ENCODE measurements at places on chromosomes 4 and X. TPM values are rescaled to one million over a fixed set of nuclear protein-coding genes. Genes with fewer than 3 reads are reported as not detected.

DNA sequence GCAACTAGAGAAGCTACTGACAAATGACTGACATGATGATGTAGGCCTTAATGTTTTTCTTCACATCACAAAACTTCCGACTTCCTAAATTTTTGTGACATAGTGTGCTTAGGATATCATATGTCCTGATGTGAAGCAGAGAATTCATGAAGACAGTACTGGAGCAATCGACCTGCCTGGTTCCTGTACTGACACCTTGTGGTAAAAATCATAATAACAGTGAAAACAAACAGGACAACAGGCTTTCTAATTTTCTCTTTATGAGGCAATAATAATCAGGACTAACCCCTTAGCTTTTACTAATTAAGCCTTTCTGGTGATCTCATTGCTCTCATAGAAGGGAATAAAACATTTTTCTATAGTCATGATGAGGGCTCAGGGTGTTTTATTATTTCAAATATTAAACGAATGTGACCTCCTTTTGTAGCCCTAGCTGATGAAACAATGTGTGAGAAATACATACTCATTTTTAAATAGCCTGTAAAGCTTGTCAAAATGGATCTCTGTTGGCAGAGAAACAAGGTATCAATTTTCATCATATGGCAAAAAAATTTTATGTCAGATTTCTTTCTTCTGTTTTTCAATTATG lies 158.4 kb downstream of the TENT5D start:
- no peak overlapping the region for H3K4me3 ChIP-seq
- no peaks in the 10 kb centered on the region for H3K36me3 ChIP-seq
- H3K4me1 ChIP-seq = no peaks in the 10 kb centered on the region
- H3K27ac ChIP-seq = no peak overlapping the region

- H3K27ac ChIP-seq = no peak overlapping the region
- H3K4me3 ChIP-seq = no peak overlapping the region
- H3K27me3 ChIP-seq = no peaks in the 10 kb centered on the region
- DNase-seq = peak; percentile 30
- H3K36me3 ChIP-seq = no peaks in the 10 kb centered on the region
- H3K4me1 ChIP-seq = no peaks in the 10 kb centered on the region
Observed at GRCh38 chr4:134668237-134668636, 466.6 kb upstream of the PABPC4L start.

DNA sequence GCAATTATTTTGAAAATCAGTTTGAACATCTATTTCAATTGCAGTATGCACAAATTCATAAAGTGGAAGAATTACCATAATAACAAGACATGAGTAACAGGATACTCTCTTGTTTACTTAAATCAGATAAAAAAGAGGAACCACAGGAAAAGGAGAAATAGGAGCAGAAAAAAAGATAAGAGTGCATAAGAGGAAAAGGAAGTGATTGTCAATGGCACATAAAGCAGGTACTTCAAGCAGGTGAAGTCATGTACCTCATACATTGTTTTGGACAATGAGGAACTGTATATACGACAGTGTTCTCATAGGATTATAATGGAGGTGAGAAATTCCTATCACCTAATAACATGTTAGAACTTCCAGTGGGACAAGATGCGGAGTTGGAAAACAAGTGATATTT lies 334.5 kb upstream of the PCDH7 start:
- H3K27ac ChIP-seq = no peak overlapping the region
- no peak for DNase-seq
- H3K4me3 ChIP-seq = no peak overlapping the region
- no peaks in the 10 kb centered on the region for H3K4me1 ChIP-seq
- H3K27me3 ChIP-seq = no peaks in the 10 kb centered on the region

DNA sequence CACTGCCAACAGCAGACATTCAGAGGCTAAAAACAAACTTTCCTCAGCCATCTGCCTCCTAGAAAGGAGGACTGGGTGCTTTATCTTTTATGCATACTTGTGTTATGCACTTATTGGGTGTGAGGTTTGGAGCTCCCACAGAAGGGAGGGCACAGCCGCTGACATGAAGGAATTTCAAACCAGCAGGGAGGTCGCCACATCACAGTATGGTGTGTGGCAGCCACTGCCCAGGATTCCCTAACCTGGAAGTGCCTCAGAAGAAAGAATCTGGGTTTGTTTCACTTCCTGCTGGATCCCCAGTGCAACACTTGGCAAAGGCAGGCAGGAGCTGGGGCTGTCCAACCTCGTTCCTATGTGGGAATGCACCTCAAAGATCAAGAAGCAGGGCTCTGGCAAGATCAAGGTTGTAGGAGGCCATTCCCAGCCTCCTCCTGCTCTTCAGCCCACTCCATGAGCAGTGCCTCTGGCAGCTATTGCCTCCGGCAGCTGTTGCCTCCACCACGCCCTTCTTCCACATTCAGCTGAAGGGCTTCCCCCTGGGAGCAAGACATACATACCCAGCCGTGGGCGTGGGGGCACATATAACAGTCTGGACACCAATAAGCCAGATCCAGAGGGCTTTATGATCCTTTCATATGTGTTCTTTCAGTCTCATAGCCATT lies 109.0 kb upstream of the MAMLD1 start:
- H3K27ac ChIP-seq = no peak overlapping the region
- H3K4me1 ChIP-seq = no peaks in the 10 kb centered on the region
- no peaks in the 10 kb centered on the region for H3K27me3 ChIP-seq
- no peak overlapping the region for H3K4me3 ChIP-seq
- H3K36me3 ChIP-seq = no peaks in the 10 kb centered on the region

DNA sequence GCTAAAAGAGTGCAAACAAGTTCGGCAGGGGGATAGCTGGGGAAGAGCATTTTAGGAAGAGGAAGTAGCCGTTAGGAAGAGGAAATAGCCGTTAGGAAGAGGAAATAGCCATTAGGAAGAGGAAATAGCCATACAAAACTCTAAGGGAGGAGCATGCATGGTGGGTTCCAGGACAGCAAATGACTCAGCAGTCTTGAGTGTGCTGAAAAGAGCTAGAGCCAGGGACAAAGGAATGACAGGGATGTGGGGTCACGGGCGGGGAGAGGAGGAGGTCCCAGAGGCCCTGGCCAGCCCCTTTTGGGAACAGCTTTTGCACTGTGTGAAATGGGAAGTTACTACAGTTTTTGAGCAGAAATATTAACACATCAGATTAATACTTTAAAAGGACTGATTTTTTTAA lies 882.6 kb downstream of the TRIML1 start:
- H3K4me1 ChIP-seq = no peaks in the 10 kb centered on the region
- no peaks in the 10 kb centered on the region for H3K36me3 ChIP-seq
- no peak overlapping the region for H3K4me3 ChIP-seq
- H3K27ac ChIP-seq = no peak overlapping the region
- H3K27me3 ChIP-seq = no peaks in the 10 kb centered on the region
- DNase-seq = no peak

DNA sequence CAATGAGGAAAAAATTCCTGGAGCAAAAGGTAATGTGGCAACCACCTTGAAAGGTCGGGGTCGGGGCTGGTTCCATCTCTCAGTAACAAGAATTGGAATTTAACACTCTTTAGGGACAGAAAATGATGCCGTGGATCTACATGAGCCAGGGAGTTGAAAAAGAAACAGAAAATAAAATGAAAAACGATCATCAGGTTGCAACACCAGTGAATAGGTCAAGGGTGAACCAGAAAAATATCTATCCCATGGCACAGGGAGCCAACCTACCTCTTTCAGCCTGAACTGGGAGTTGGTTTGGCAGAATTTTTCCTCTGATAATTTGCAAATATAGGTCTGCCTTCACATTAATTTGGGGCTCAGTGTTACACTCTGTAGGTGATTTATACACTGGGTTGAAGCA lies 93.7 kb downstream of the C4orf33 start:
- H3K4me1 ChIP-seq = no peaks in the 10 kb centered on the region
- no peak for DNase-seq
- no peak overlapping the region for H3K4me3 ChIP-seq
- no peak overlapping the region for H3K27ac ChIP-seq
- H3K36me3 ChIP-seq = no peaks in the 10 kb centered on the region

The SSX4 gene
- total RNA-seq = not detected

DNA sequence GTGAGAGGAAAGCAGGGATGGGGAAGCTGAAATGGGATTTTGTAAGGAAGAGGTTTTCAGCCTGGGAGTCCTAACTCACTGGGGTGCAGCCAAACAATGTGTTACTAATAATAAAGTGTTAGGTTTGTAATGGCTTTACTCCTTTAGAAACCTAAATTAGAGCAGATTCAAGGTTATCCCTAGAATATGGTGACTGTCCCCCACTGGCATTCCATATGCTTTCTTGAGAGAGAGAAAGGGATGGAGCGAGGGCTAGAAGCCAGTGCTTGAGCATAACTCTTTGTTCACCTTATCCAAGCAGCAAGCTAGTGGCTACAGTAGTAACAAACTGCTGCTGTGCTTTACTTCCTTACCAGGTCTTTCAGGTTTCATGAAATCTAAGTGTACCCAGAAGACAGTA lies 249.1 kb upstream of the PGRMC2 start:
- no peaks in the 10 kb centered on the region for H3K36me3 ChIP-seq
- no peak overlapping the region for H3K27ac ChIP-seq
- H3K27me3 ChIP-seq = no peaks in the 10 kb centered on the region
- H3K4me1 ChIP-seq = no peaks in the 10 kb centered on the region
- no peak for DNase-seq
- H3K4me3 ChIP-seq = no peak overlapping the region

DNA sequence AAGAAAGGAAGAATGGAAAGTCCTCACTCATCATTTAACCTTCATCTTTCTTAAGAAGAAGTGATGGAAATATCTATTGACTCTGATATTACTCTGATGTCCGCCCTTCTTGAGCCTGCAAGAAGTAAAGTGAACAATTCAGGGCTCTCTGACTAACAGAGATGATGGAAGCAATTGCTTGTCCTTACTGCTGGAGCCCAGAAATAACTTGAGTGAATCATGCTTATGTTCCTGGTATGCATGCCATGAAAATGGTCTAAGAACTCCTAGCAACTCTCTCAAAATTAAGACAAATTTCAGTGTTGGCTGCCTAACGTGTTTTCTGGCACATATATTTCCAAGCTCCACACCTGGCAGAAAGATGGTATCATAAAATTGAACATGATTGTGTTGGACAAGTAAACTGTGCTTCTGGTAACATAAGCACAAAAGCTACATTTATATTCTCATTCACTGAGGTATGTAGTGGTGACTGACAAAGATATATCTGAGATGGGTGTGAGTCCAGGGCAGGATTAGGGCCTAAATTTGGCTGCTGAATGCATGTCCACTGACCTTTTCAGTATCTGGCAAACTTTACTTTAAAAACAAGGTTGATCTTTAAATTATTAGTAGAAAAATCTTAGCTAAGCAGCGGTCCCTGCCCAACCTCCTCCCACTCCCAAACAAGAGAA lies 109.2 kb upstream of the OTUD4 start:
- DNase-seq = no peak
- H3K27me3 ChIP-seq = no peaks in the 10 kb centered on the region
- H3K36me3 ChIP-seq = no peaks in the 10 kb centered on the region
- no peak overlapping the region for H3K4me3 ChIP-seq
- no peak overlapping the region for H3K27ac ChIP-seq
- no peaks in the 10 kb centered on the region for H3K4me1 ChIP-seq

DNA sequence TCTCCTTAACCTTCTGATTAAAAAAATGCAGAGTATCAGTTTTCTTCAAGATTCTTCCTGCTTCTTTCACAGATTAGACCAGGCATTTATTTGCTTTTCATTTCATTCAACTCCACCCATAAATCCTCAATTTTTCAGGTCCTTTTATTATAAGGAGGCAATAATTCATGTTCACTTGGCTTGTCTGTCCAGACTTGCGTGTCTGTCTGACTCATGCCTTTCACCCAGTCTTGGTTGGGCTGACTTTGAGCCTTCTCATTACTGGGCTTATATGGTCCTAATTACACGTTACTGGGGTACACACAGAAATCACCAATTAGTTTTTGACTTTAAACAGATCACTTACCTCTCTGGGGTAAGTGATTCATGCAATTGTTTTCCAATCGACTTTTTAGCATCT lies 48.8 kb upstream of the GALNT7 start:
- peaks cover 6% of the 10 kb centered on the region for H3K4me1 ChIP-seq
- H3K4me3 ChIP-seq = no peak overlapping the region
- H3K27ac ChIP-seq = no peak overlapping the region
- DNase-seq = no peak

The GLRA3 gene
- total RNA-seq = not detected

GRCh38 chrX:11893933-11894710 lies 136.1 kb downstream of the MSL3 start:
- H3K27ac ChIP-seq = no peak overlapping the region
- no peaks in the 10 kb centered on the region for H3K27me3 ChIP-seq
- no peak overlapping the region for H3K4me3 ChIP-seq
- no peaks in the 10 kb centered on the region for H3K36me3 ChIP-seq

- H3K4me3 ChIP-seq = no peak overlapping the region
- no peaks in the 10 kb centered on the region for H3K4me1 ChIP-seq
- DNase-seq = no peak
- no peaks in the 10 kb centered on the region for H3K27me3 ChIP-seq
- H3K27ac ChIP-seq = no peak overlapping the region
- no peaks in the 10 kb centered on the region for H3K36me3 ChIP-seq
Observed at GRCh38 chr4:124123181-124123580, 589.4 kb downstream of the ANKRD50 start.

The DOK7 gene
- total RNA-seq = 0.27 TPM

GRCh38 chrX:41301438-41301824 lies 32.5 kb upstream of the DDX3X start:
- no peak overlapping the region for H3K27ac ChIP-seq
- H3K4me1 ChIP-seq = no peaks in the 10 kb centered on the region
- DNase-seq = no peak

The GPAT3 gene
- 15.7 TPM for total RNA-seq
